Endodermal cell (in vitro differentiated cells): ENCODE measurements at places on chromosomes 12 and 14. TPM values are rescaled to one million over a fixed set of nuclear protein-coding genes. Genes with fewer than 3 reads are reported as not detected.

The SIX6 gene
- not detected in 3 replicates for total RNA-seq

GRCh38 chr12:106197906-106198623 is 49.8 kb downstream of the CKAP4 start:
- no peaks in the 10 kb centered on the region for H3K4me1 ChIP-seq
- no peaks in the 10 kb centered on the region for H3K27me3 ChIP-seq
- H3K27ac ChIP-seq = no peak overlapping the region
- peak; percentile 29 for DNase-seq
- H3K36me3 ChIP-seq = no peaks in the 10 kb centered on the region

The ENDOU gene
- total RNA-seq = not detected in 2 replicates

- no peak overlapping the region for H3K27ac ChIP-seq
- no peaks in the 10 kb centered on the region for H3K4me1 ChIP-seq
- H3K4me3 ChIP-seq = no peak overlapping the region
- H3K27me3 ChIP-seq = no peaks in the 10 kb centered on the region
Observed at GRCh38 chr12:103138538-103138937, 181.1 kb downstream of the ASCL1 start.

The BDKRB1 gene
- not detected in 3 replicates for total RNA-seq

The KRT80 gene
- total RNA-seq = 0.09 TPM in 1 of 3 replicates, not detected in the others

DNA sequence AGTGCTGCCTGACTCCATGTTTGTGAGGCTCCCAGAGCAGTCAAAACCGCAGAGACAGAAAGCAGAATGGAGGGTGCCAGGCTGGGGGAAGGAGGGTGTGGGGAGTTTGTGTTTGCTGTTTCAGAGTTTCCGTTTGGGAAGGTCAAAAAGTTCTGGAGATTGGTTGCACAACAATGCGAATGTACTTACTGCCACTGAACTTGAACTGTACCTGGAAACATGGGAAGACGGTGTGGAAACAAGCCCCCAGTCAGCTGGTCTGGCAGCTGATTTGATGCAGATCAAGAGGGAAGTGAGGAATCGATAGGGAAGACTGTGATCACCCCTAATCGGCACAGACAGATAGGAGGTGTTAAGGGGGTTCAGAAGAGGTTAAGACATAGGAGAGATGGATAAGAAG is 35.3 kb upstream of the INF2 start:
- DNase-seq = no peak
- H3K4me1 ChIP-seq = no peaks in the 10 kb centered on the region
- H3K36me3 ChIP-seq = no peaks in the 10 kb centered on the region
- H3K27me3 ChIP-seq = no peaks in the 10 kb centered on the region
- H3K4me3 ChIP-seq = no peak overlapping the region
- no peak overlapping the region for H3K27ac ChIP-seq

DNA sequence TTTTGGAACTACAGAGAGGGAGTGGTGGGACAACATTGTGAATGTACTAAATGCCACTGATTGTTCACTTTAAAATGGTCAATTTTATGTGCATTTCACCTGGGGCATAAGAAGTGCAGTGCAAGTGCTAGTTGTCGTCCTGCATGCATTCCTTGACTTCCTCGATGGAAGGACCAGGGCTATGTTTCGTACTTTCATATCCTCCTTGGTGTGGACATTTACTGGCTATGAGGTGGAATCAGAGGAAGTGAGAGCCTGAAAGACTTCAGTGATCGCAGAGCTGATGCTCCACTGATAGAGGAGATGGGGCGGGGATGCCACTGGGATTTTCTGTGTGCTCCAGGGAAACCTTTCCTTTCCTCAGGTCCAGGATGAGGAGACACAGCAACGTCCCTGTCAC is 54.1 kb upstream of the DDX11 start:
- H3K27me3 ChIP-seq = no peaks in the 10 kb centered on the region
- no peaks in the 10 kb centered on the region for H3K4me1 ChIP-seq
- no peak overlapping the region for H3K27ac ChIP-seq
- no peak overlapping the region for H3K4me3 ChIP-seq
- no peaks in the 10 kb centered on the region for H3K36me3 ChIP-seq

The OR9K2 gene
- not detected in 3 replicates for total RNA-seq

The UNC79 gene
- total RNA-seq = 12.4 and 14.4 TPM in 2 replicates

GRCh38 chr14:69635981-69636639 is 24.7 kb downstream of the SUSD6 start:
- DNase-seq = no peak
- H3K4me1 ChIP-seq = peaks cover 22% of the 10 kb centered on the region
- no peaks in the 10 kb centered on the region for H3K36me3 ChIP-seq
- H3K27me3 ChIP-seq = no peaks in the 10 kb centered on the region
- peak overlapping the region; percentile 3 for H3K27ac ChIP-seq
- no peak overlapping the region for H3K4me3 ChIP-seq

The ACOT4 gene
- total RNA-seq = 0.45 to 0.97 TPM (median 0.46 TPM) in 3 replicates

GRCh38 chr12:26043135-26044006 is 81.5 kb downstream of the BHLHE41 start:
- H3K4me1 ChIP-seq = peaks cover 9% of the 10 kb centered on the region
- H3K27me3 ChIP-seq = no peaks in the 10 kb centered on the region
- no peak for DNase-seq
- H3K4me3 ChIP-seq = no peak overlapping the region

DNA sequence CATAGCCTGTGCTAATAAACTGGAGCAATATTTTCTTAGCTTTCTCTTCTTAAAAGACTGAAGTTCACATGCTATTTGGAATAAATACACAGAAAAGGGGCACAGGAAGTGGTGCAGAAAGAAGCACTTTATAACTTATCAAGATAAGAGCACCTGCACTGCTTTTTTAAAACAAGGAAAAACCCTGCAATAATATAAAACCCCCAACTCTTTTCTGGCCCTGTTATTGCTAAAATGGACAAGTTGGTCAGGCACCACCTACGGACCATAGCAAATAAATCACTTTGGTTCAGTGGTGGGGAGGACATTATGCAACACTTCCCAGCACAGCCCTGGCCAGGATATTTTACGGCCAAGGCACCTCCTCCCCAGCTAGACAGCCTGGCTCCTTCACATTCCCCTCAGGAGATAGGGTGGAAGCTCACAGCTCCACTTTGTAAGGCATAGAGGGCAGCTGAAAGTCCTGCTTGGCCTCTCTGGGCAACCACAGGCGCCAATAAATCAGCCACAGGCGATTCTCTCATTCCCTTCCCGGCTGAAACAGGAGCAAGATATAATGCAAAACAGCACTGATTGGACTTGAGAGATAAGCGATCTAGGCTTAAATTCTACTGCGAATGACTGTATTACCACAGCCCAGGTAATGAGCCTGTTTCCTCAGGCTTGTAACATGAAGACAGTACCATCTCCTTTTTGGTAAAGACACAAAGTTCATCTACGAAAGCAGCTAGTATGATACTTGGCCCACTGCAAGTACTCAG is 2.0 kb downstream of the ZBTB25 start:
- H3K36me3 ChIP-seq = peaks cover 3% of the 10 kb centered on the region
- no peak overlapping the region for H3K27ac ChIP-seq
- H3K4me1 ChIP-seq = peaks cover 12% of the 10 kb centered on the region
- no peak for DNase-seq
- H3K27me3 ChIP-seq = no peaks in the 10 kb centered on the region

The RHEBL1 gene
- 0.56 to 3.2 TPM (median 3.2 TPM) in 3 replicates for total RNA-seq

DNA sequence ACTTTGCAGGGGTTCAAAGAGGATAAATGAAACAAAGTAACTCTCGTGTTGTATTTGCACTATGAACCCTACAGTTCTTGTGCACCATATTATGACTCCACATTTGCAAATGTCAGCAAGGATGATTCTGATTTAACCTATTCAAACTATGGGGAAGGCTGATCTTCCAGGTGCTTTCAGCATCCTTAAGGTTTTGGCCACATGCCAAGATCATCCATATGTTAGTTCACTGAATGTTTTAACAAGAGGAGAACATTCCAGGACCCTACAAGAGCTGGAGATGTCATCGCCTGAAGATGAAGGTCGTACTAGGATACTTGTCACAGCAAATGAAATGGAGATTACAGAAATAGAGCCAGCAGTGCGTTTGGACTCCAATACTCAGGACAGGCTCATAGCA is 114.2 kb downstream of the DHRS2 start:
- H3K27ac ChIP-seq = no peak overlapping the region
- no peaks in the 10 kb centered on the region for H3K4me1 ChIP-seq
- H3K27me3 ChIP-seq = no peaks in the 10 kb centered on the region
- H3K4me3 ChIP-seq = no peak overlapping the region

- DNase-seq = no peak
- peak overlapping the region; percentile 49 for H3K4me3 ChIP-seq
- no peaks in the 10 kb centered on the region for H3K27me3 ChIP-seq
- H3K27ac ChIP-seq = peak overlapping the region; percentile 90
- peaks cover 5% of the 10 kb centered on the region for H3K4me1 ChIP-seq
- H3K36me3 ChIP-seq = peaks cover 17% of the 10 kb centered on the region
Observed at GRCh38 chr14:103568952-103569351, 6.2 kb downstream of the COA8 start.

DNA sequence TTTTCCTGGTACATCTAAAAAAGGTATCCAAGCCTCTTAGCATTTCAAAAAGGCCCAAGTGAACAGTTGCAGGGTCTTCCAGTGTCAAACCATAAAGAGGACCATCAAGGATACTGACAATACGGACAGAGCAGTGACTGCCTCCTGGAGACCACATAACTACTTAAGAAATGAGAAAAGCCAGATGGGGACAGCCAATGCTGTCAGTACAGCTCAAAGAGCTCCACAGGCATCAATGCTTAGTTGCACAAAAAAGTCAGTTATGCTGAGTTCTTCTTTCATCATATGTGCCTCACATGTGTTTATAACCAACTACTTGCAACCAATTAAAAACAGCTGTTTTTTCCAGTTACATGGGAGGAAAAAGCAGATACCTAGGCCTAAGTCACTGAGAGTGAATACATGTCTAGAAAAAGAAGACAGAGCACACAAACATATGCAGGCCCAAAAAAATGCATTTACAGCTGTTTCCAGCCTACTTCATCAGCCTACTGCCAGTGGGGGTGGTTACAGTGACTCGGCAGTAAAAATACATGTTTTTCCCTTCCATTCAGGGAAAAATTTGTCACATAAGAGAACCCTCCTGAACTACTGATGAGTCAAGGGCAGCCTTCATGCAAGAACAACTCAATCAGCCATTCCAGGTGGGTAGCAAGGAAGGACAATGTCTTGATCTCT is 84.0 kb downstream of the DCAF5 start:
- no peak overlapping the region for H3K4me3 ChIP-seq
- H3K4me1 ChIP-seq = peaks cover 2% of the 10 kb centered on the region
- no peaks in the 10 kb centered on the region for H3K27me3 ChIP-seq
- peaks cover 87% of the 10 kb centered on the region for H3K36me3 ChIP-seq
- H3K27ac ChIP-seq = no peak overlapping the region

DNA sequence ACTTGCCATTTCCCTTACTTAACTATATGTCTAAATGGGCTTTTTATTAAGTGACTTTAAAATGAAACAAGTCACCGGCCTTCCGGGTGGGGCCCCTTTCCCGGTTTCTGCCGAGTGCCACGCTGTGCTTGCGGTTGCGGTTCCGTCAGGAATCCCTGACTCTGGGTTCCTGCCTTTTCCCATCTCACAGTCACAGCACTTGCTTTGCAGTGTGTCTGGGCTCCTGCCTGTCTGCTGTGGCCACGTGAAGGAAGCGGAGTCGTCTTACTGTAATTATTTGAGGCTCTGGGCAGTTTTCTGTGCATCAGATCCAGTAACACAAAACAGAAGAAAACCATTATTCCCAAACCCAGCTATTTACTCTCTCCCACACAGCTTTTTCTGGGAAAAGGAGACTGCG is 44.0 kb upstream of the FRMD6 start:
- no peaks in the 10 kb centered on the region for H3K27me3 ChIP-seq
- no peaks in the 10 kb centered on the region for H3K36me3 ChIP-seq
- H3K4me1 ChIP-seq = no peaks in the 10 kb centered on the region
- no peak for DNase-seq
- H3K4me3 ChIP-seq = no peak overlapping the region

DNA sequence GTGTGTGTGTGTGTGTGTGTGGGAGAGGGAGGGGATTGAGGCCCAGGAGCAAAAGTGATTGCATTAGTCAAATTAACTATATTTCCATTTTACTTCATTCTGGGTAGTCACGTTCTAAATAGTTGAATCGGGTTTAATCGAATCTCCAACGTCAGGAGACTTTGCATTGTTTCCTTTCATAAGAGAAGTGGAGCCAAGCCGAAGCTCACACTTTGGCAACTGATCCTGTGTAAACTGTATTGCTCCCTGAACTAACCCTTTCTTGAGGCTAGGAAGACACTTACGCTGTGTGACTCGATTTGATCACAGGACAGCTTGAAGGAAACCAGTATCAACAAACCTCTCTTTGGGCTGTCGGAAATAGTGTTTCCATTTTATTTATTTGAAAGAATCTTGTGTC is 363.4 kb upstream of the ATP2B1 start:
- H3K27me3 ChIP-seq = no peaks in the 10 kb centered on the region
- H3K36me3 ChIP-seq = no peaks in the 10 kb centered on the region
- no peak overlapping the region for H3K4me3 ChIP-seq
- H3K27ac ChIP-seq = no peak overlapping the region

DNA sequence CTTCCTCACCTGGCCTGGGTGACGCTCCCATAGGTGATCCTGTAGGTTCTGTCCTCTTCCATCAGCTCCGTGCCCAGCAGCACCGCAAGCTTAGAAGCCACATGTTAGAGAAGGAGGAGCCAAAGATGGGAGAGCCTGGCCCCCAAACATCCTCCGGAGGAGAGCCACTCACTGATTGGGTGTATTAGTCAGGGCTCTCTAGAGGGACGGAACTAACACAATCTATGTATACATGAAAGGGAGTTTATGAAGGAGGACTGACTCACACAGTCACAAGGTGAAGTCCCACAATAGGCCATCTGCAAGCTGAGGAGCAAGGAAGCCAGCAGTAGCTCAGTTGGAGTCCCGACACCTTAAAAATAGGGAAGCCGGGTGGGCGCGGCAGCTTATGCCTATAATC is 1273.1 kb upstream of the TMEM132C start:
- H3K27me3 ChIP-seq = no peaks in the 10 kb centered on the region
- H3K27ac ChIP-seq = no peak overlapping the region
- H3K36me3 ChIP-seq = no peaks in the 10 kb centered on the region
- H3K4me1 ChIP-seq = no peaks in the 10 kb centered on the region
- DNase-seq = no peak
- H3K4me3 ChIP-seq = no peak overlapping the region

DNA sequence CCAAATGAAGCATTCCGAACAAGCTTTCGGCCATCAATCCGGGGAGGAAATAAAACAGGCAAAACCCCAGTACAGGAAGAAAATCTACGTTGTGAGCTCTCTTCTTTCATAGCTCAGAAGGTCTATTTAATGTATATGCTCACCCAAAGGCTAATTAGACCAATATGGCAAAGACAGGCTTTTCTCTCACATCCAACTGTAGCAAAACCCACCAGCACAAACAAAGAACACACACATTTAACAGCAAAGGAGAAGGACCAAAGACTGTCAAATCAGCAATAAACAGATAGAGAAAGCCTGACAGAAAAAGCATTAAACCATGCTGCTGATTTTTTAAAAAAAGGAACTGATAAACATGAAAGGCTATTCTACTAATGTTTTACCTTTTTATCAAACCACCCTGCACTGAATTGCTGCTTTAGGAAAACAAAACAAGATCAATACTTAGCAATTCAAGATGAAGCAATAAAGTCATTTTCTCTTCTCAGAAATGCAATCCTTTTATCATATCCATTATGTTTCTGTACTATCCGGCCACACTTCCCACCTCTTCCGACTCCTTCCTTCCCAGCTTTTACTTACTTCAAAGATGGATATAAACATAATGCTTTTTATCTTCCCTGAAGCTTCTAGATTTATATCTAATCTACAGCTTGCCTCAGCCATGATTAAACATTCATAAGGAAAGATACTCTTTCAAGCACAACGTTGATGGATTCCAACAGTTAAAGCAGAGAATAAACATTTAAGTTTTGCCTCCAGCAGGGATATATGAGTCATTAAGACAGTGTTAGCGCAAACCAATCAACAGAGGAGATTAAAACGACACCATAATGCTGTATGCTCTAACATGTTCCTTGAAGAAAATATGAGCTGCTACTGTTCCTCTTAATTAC is 74.6 kb upstream of the BBS10 start:
- DNase-seq = no peak
- H3K4me3 ChIP-seq = peak overlapping the region; percentile 37
- no peaks in the 10 kb centered on the region for H3K36me3 ChIP-seq
- H3K4me1 ChIP-seq = peaks cover 10% of the 10 kb centered on the region
- H3K27me3 ChIP-seq = no peaks in the 10 kb centered on the region
- peak overlapping the region; percentile 25 for H3K27ac ChIP-seq

The GRIP1 gene
- total RNA-seq = 32.6 and 47.6 TPM in 2 replicates

The SERPINA3 gene
- total RNA-seq = 0.27 to 0.59 TPM (median 0.52 TPM) in 3 replicates
